ENCODE measurements at places on chromosomes 12 and 14. TPM values are rescaled to one million over a fixed set of nuclear protein-coding genes. Genes with fewer than 3 reads are reported as not detected.

KRT74 gene
- not detected for total RNA-seq

GARIN6 gene
- not detected for total RNA-seq

GRCh38 chr14:50871914-50872732 is at the start of gene ABHD12B:
TSS of gene ABHD12B (plus strand) at chr14:50872053. CDS start at chr14:50872175, 122 bp downstream.
- DNase-seq, result no peak

A2M gene
- 0.17 TPM for total RNA-seq

- no peak for DNase-seq
These were observed 132.8 kb downstream of the RMST start for GRCh38 chr12:97595426-97595831.

GRCh38 chr12:82034769-82035168 is 275.6 kb upstream of the PPFIA2 start:
- no peak for DNase-seq

GRCh38 chr12:72264548-72265175 is 7.5 kb upstream of the TRHDE start:
- no peak for DNase-seq

DNA sequence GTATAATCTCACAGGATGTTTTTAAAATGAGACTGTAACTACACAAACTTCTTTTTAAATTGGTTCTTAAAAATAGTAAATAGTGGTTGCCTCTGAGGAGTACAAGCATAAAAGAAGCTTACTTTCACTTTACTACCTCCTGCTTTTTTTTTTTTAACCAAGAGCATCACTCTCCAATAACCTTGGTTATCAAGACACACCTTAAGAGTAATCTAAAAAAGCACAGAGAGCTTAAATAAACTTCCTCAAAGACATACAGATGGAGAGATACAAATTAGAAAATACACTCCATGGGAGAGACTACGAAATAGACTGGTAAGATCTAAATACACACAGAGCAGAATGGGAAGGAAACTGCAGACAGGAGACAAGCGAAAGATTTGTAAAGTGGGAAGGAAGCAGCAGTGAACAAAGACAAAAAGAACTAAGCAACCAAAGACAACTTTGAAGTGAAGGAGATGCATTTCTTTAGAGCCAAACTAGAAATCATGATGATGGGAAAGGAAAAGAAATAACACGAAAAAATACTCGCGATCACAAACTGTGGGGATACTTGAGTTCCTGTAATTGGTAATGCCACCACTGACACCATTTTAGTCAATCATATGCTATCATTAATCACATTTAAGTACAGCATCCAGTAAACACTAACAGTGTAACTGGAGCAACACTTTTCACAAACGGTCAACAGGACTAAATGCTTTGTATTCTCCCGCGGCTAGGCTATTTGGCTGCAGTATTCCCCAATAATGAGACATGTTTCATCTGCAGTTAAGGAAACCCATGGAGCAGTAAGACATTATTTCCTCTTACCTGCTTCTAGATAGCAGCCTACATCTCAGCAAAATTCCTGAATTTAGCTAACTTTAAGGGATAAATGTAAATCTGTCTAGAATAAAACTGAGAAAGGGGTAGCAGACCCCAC is 8.2 kb downstream of the SINHCAF start:
- no peak for DNase-seq

NFKBIA gene
- total RNA-seq, result 154 TPM

KRT78 gene
- not detected for total RNA-seq
